ENCODE measurements at places on chromosomes 2 and 18.

DNA sequence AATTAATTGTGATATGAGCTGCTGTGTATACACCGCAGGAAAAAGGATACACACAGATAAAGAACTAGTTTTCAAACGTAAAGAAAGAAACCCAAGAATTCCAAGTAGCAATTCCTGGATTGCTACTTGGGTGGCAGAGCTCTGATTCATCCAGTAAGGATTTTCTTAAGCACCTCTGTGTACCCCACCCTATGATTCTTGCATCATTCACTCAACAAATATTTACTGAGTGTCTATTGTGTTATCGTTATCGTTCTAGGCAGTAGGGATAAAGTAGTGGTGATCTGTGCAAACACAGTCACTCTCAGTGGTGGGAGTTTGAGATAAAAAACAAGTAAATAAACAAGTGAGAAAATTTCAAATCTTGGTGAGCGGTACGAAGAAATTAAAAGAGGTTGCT is 4.9 kb upstream of the TMEM200C start:
- no peak for DNase-seq

DNA sequence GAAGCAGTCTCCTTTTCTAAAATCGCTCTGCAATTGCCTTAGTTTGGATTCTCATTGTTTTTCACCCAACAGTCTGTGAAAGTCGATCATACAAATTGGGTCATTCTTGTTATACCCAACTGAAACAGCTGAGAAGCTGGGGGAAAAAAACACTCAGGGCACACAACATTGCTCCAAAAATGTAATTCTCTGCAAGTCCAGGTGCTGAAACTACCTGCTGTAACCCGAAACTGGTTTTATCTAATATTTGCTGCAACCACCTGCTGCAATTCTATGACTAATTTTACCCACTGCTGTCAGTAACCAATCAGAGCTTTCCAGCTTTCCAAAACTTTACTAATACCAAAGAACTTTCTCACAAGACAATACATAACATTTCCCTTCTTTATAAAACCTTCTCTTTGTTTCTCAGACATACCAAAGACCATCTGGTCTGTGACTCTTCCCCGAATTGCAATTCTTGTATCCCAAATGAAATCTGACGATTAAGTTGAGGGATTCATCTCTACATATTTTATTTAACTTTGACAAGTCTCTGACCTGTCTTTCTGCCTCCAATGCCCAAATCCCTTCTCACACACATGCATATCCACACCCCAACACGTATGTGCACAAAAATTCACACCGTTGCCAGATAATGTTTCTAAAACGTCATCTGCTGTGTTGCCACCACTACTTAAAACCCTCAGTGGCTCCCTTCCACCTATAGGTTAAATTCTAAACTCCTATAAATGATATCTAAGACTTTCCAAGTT is 198.3 kb downstream of the PIEZO2 start:
- DNase-seq, result no peak

GRCh38 chr2:239598732-239599090 is 197.9 kb upstream of the HDAC4 start:
- no peak for DNase-seq

- DNase-seq, result no peak
Measured at GRCh38 chr2:226743915-226744314, 55.7 kb downstream of the IRS1 start.

- DNase-seq, result no peak
Measured at GRCh38 chr2:168233726-168234406, 13.5 kb downstream of the STK39 start.

- DNase-seq, result no peak
Measured at GRCh38 chr18:48051945-48052840, 121.7 kb upstream of the SMAD2 start.

GRCh38 chr2:59182249-59182648 is 941.1 kb upstream of the FANCL start:
- no peak for DNase-seq

- no peak for DNase-seq
Measured at GRCh38 chr2:31312898-31313297, 78.9 kb downstream of the EHD3 start.

- DNase-seq, result no peak
Measured at GRCh38 chr18:56162311-56163265, 475.8 kb downstream of the TXNL1 start.

GRCh38 chr2:51208521-51208920 is 176.6 kb upstream of the NRXN1 start:
- DNase-seq, result no peak

Data from activated naive CD4-positive, alpha-beta T cell treated with Interleukin-2 at 50 U/mL for 16 hours (primary cell).